ENCODE measurements at places on chromosomes 5 and 9.

DNA sequence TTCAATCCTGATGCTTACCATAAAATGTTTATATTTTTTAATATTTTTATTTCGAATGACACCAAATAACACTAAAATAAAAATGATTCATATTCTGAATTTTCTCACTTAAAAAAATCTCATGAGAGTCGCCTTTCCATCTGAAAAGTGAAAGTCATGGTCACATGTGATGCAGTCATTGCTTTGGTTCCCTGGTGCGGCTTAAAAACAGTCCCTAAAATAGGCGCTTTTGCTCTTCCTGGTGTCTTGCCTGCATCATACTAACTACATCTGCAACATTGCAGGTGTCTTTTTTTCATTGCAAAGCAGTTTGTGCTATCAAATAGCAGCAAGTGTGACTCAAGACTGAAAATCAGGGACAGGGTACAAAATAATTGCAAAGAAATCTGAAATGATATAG lies 185.2 kb upstream of the NREP start:
- no peak for ATAC-seq

GRCh38 chr9:82031538-82032280 lies 43.1 kb downstream of the SPATA31D1 start:
- no peak for ATAC-seq

DNA sequence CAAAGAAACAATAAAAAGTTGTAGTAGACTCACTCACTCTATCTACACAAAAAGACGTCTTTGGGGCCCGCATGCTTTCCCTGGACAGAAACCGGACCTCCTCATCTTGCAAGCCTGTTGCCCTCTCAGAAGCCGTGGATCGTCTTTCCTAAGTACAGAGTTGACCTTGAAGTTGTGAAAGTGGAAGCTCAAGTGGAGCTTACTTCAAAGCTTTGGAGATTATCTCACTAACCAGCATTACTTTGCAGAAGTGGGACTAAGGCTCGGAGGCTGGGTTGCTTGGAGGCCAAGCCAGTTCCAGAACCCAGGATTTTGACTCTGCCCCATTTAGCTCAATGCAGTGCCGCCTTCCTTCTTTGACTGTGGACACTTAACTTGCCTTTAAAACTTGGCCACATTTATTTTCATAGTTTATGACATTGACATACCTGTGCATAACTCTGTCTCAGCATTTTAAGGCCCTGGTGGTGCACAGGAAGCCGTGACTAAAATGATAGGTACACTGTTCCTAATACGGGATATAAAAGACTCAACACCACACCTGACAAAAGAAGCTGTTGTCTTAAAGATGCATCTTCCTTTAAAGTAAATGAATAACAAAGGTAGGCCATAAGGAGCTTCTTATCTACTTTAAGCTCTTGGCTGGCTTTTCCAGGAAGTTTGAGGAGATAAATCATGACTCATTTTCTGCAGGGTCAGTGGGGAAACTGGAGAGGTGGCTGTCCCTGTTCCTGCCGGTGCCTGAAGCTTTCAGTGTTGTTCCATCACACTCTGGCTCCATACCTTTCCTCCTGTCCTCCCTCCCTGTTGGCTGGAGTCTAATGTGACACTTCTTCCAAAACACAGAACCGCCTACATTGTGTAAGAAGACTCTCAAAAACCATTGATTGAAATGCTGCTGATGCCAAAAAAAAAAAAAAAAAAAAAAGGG lies 10.7 kb downstream of the SLC25A25 start:
- ATAC-seq, result no peak

DNA sequence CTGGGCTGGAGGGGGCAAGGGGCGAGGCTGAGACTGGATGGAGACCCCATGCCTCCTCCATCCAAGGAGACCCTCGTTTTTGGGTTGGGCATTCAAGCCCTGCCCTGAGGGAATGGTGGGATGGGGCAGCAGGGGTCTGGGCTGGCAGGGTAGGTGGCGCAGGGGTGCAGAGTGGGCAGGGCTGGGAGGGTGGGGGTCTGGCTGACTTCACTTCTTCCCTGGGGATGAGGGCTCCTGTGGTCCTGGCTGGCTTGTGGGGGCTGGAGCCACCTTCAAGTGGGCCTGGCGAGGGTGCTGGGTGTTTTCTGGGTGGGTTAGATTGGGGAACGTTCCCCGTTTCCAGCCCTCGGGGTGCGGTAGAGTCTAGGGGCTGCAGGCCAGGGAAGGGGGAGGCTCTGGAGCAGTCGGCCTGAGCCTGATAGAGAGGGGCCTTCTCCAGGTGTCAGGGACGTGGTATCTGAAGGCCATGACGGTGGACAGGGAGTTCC lies 412 bp downstream of the LCN1 start:
- no peak for ATAC-seq

- ATAC-seq, result peak; percentile 96
Measured at GRCh38 chr9:89483592-89484474, 14.1 kb downstream of the SEMA4D start.

DNA sequence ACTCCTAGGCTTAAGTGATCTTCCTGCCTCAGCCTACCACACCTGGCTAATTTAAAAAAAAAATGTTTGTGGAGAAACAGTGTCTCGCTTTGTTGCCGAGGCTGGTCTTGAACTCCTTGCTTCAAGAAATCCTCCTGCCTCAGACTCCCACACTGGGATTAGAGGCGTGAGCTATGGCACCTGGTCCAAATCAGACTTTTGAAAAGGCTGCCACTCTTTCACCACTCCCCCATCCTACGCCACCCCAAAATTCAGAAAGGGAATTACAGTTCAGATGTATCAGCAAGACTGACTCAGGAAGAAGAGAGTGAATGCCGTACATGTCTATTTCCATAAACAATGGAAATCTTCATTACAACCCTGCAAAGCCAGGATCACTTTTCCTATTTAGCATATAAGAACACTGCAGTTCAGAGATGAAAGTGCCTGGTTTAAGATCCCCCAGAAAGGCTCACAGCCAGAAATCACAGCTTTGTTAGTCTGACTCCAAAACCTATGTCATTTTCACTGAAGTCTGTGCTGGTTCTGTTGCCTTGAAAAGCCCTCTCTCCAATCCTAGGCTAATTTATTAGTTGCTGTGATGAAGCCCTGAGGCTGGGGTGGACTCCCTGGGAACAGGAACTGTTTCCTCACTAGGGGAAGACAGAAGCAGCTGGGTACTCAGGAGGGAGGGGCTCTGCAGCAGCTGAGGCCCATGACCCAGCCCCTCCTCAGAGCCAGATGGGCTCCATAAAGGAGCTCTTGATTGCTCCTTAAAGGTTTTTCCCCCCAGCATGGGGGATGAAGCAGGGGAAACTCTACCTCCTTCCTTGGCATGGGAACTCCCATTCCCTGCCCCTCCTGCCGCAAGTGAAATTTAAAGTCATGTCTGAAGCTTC lies 3.1 kb downstream of the FBLL1 start:
- ATAC-seq, result no peak

- ATAC-seq, result no peak
Measured at GRCh38 chr5:73030531-73030930, 74.7 kb downstream of the FCHO2 start.

GRCh38 chr5:15521381-15522186 lies 21.6 kb downstream of the FBXL7 start:
- no peak for ATAC-seq

GRCh38 chr9:31119890-31120454 lies 1264.5 kb upstream of the ACO1 start:
- ATAC-seq, result peak; percentile 39

DNA sequence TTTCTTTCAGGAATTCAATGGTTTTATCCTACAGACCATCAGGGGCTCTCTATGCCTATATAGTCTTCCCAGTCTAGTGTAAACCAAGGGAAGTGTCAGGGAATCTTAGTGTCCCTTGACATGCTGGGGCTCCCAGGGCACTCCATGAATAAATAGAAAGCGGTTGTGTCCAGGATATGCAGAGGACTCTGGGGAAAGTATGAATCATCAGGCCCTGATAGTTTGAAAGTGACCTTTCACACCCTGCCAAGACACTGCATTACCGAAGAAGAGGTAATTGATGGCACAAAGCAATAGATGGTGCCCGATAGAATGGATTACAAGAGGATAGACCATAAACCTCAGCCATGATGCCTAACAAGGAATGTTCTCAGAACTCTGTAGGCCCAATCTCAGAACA lies 163.3 kb upstream of the DAPK1 start:
- ATAC-seq, result no peak

- ATAC-seq, result peak; percentile 75
Measured at GRCh38 chr5:10607666-10608073, 43.8 kb downstream of the ANKRD33B start.

GRCh38 chr5:163867324-163867723 lies 361.9 kb downstream of the MAT2B start:
- ATAC-seq, result no peak

- no peak for ATAC-seq
Measured at GRCh38 chr9:133169102-133169501, 5.4 kb upstream of the GBGT1 start.

GRCh38 chr9:116844621-116845020 lies 157.5 kb downstream of the TRIM32 start:
- ATAC-seq, result no peak

- ATAC-seq, result no peak
Measured at GRCh38 chr9:29657821-29658220, 2084.5 kb upstream of the C9orf72 start.

DNA sequence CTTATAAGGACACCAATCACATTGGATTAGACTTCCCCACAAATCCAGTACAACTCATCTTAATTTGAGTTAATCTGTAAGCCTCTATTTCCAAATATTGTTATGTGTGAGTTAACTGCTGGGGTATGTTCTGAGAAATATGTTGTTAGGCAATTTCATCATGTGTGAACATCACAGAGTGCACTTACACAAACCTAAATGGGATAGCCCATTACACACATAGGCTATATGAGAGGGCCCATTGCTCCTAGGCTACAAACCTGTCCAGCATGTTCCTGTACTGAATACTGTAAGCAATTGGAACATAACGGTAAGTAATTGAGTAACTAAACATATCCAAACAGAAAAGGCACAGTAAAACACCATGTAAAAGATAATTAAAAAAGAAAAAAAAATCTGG lies 19.1 kb upstream of the ARSI start:
- ATAC-seq, result no peak

- no peak for ATAC-seq
Measured at GRCh38 chr5:76953551-76954382, 922 bp downstream of the CRHBP start.

DNA sequence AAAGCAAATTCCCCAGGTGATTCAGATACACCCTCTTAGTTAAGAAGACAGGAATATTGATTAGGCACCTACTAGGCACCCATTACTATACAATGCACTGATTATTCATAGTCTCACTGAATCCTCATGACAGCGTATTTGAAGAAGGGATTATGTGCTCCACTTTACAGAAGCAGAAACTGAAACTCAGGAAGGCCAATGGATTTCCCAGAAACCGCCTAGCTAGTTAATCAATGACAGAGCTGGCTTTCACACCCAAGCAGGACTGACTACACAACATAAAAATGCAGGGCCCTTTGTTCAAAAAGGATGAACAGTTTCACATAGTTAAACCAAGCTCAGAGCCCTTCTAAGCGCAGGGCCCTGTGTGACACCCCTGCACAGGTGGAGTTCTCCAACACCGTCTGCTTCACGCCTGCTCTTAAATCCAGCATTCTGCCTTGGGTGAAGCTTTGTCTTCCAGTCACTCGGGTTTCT lies 117.3 kb downstream of the TTLL11 start:
- no peak for ATAC-seq

DNA sequence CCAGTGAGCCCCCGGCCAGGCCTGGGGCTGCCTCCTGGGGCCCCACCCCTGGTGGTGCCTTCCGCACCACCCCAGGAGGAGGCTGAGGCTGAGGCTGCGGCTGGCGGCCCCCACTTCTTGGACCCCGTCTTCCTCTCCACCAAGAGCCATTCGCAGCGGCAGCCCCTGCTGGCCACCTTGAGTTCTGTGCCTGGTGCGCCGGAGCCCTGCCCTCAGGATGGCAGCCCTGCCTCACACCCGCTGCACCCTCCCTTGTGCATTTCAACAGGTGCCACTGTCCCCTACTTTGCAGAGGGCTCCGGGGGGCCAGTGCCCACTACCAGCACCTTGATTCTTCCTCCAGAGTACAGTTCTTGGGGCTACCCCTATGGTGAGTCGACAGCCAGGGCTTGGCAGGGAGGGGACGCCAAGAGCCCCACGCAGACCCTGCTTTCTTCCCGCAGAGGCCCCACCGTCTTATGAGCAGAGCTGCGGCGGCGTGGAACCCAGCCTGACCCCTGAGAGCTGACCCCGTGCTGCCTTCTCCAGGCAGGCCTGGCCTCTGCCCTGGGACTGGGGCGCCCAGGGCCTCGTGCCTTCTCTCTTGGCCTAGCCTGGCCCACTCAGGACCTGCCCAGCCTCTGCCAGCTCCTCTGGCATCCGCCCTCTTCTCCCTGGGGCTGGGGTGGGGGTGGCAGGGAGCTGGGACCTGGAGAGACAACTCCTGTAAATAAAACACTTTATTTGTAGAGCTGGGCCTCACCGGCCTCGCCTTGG lies 4.0 kb upstream of the EHMT1 start:
- no peak for ATAC-seq

- no peak for ATAC-seq
Measured at GRCh38 chr5:35404701-35405100, 174.4 kb upstream of the PRLR start.

DNA sequence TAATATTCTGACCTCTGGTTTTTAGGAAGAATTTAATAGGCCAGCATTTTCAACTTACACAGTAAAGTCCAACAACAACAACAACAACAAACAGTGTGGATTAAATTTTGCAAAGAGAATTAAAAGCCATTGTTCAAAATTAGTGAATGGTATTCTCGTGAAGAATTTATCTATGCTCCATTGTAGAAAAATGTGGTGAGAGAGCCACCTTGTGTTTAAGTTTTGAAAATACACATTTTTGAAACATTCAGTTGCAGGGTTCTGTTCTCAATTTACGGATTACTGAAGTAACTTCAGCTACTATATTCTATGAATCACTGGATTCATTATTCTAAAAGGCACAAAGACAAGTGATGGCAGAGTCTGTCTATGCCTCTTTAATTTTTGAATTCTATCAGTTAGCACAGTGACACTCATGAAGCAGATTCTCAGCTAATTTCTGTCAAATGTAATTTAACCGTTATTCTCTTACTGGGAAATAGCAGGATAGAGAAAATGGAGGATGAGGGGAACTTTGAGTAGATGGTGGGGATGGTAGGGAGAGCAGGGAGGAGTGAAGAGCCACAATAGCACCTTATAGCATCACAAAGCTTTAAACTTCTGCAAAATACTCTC lies 11.0 kb downstream of the CCDC152 start:
- ATAC-seq, result no peak

DNA sequence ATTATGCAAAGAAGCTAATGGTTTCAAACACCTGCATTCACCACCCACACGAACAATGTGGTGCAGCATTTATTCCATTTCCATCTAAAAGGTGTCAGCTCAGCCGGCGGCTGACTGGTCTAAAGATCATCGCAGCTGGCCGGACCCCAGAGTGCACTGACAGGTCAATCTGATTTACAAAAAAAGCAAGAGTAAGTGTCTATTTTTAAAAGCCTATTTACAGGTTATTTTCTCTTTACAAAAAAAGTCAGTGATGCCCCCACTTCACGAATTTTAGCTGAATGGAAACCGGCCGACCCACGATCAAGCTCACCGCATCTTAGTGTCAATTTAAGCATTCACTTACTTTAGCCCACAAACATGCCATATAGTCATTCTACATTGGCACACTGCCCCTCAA lies 58.3 kb downstream of the SEMA4D start:
- ATAC-seq, result no peak
